HepG2 (cell line): ENCODE measurements at places on chromosomes 7 and 10.

DNA sequence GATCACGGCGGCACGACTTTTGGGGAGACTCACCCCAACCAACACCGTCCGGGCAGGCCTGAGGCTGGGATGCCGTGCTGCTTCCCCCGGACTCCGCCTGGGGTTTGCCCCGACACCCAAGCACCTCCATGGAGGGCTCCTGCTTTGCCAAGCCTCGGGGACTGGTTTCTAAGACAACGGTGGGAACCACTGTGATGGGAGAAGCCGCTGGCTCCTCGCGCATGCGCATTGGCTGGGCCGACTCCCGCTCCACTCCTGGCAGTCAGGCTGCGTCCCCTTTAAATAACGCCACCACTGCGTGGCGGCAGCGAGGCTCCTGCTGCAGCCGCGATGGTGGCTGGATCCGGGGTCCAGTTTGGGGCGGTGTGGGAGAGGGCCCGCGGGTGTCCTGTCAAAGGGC lies 201.0 kb downstream of the ZNF716 start:
- no peak for DNase-seq

DNA sequence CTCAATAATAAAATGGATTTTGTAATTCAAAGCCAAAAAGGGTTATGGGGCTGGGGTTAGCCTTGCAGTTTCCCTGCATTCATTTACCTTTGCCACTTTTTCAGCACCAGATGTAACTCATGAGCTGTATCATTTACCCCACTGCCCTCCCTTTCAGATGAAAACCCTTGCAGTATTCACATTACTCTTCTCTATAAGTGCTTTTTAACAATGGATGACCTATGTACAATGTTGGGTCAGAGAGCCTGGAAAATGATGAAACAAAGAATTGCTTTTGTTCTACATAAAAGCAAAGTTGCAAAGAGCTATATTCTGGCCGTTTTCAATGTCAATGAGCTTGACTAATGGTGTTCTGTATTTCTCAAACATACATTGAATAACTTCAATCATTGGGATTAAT lies 189.7 kb downstream of the TMEM26 start:
- DNase-seq: no peak

GRCh38 chr10:126491476-126491875 lies 103.2 kb upstream of the ADAM12 start:
- no peak for DNase-seq

- no peak for DNase-seq
Measured at GRCh38 chr7:120785095-120785494, 72.8 kb downstream of the TSPAN12 start.

GRCh38 chr7:27665531-27665930 lies 2.8 kb upstream of the HIBADH start:
- no peak for DNase-seq

GRCh38 chr7:30790356-30790755 lies 19.1 kb downstream of the MINDY4 start:
- DNase-seq: no peak

DNA sequence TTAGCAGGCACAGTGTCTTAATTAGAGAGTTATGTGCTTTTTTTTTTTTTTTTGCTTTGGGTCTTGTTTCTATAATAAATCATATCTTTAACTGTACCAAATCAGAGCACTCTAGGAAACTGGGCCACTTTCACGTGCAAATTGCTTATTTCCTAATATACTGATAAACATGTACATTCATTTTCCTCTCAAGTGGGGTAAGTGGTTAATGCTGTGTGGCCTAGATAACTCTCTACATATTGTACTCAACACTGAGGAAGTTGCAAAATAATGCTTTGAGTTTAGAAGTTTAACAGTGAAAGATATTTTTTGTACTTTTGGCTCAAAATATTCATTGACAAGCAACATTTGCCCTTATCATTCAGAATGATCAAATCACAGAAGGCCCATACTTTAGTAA lies 115.9 kb upstream of the IFRD1 start:
- DNase-seq: no peak

DNA sequence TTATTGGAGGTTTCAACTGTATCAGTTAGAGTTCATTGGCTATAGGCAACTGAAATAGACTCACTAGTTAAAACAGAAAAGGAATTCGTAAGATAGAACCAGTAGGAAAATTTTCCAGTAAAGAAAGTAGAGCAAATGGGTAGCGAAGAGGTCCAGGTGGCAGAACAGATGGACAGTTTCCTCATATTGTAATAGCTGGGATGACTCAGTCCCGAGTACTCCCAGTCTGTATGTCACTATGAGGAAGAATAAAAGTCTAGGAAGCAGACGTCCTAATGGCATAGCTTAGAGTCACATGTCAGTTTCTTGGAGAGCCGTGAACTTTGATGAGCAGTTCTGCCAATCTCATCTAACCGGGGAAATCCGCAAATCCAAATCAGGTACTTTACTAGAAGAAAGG lies 95.3 kb downstream of the RNF32 start:
- no peak for DNase-seq

DNA sequence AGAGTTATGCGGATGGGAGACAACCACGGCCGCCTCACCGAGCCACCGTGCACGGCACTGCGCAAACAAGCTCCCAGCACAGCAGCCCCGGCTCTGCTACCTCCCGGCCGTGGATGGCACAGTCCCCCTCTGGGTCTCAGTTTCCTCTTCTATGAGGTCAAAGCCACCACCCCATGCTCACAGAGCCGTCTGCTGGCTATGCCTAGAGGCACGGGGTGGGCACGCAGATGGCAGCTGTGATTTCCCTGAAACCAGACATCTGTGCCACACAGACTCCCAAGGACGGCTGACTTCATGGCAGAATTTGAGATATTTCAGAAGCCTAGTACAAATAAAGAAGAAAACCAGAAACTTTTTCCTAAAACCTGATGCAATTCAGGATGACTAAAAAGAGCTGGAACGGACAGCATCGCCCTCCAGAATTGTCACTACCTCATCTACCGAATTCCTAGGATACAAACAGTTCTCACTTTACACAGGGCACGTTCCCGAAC lies 73.2 kb downstream of the AMZ1 start:
- no peak for DNase-seq

DNA sequence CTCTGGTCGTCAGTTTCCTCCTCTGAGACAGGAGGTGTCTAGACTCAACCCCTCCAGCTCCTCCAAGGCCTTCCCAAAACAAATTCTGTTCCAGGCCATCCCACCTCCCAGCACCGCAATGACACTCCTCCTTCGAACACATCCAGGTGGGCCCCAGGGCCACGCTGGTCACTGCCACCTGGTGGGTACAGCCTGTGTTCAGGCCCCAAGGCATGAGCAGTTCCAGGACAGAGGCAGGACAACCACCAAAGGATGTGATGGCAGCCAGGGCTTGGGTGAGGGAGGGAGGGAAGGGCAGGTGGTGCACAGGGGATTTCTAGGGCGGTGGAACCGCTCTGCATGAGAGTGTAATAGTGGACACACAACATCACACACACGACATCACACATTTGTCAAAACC lies 76.5 kb downstream of the PRKAG2 start:
- DNase-seq: no peak

DNA sequence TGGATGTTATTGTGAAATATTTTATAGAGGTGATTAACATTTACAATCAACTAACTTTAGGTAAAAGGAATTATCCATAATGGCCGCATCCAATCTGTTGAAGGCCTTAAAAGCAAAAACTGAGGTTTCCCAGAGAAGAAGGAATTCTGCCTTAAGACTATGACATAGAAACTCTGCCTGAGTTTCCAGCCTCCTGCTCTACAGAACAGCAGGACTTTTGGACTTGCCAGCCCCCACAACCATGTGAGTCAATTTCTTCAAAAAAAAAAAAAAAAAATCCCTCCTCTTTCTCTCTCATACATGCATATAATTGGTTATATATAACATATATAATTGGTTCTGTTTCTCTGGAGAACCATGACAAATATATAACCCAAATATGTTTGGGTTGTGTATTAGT lies 15.4 kb downstream of the SLC25A28 start:
- no peak for DNase-seq

DNA sequence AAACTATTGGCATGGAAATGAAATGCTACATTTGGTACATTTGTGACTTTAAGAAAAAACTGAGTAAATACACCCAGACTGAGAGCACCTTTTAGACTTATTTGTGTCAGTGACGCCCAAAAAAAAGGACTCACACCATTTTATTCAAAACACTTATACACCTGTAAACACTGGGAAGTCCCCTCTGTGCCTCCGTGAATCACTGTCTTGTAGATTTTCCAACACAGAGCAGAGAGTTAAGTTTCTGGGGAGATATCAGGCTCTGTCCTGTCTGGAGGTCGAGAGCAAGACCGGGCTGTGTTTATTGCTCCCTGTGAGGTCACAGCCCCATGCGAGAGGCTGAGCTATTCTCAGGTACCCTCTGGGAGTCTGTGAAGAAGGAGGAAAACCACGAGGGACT lies 60.7 kb upstream of the TM9SF3 start:
- no peak for DNase-seq

- no peak for DNase-seq
Measured at GRCh38 chr7:132465516-132465915, 110.8 kb downstream of the PLXNA4 start.

DNA sequence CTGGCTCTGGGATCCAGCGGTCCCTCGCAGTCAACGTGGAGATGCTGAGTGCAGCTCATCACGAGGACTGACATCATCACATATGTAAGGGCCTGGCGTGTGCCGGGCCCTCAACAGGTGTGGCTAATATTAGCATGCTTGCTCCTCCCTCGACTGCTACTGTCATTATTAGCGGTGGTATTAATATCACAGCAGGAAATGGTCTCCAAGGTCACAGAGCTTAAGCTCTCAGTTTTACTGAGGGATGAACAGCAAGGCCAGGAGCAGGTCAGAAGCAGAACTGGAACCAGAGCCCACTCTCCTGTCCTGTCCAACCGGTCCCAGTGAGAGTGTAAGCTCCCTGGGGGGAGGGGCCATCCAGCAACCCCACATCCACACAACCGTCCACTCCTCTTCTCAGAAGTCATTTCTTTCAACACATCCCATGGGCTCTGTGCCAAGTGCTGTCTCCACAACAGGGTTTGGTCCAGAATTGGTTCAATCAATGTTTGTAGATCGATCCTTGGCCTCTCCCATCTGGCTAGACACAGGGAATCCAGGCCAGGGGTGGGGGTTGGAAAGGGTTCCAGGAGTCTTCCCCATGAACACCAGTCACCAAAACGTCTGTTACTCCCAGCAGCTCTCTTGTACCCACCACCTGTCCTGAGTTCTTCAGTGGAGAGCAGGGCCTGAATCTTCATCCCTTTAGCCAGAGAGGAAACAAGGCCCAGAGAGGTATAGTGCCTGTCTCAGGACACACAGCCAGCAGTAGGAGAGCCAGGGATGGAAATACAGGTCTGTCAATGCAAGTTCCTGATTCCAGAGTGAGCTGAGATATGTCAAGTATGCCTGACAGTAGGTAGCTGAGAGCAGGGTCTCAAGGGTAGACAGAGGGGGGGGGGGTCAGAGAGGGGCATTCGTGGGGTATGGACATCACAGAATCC lies 45.3 kb upstream of the ZMIZ1 start:
- no peak for DNase-seq

- no peak for DNase-seq
Measured at GRCh38 chr7:27739301-27739908, 557 bp upstream of the TAX1BP1 start.

DNA sequence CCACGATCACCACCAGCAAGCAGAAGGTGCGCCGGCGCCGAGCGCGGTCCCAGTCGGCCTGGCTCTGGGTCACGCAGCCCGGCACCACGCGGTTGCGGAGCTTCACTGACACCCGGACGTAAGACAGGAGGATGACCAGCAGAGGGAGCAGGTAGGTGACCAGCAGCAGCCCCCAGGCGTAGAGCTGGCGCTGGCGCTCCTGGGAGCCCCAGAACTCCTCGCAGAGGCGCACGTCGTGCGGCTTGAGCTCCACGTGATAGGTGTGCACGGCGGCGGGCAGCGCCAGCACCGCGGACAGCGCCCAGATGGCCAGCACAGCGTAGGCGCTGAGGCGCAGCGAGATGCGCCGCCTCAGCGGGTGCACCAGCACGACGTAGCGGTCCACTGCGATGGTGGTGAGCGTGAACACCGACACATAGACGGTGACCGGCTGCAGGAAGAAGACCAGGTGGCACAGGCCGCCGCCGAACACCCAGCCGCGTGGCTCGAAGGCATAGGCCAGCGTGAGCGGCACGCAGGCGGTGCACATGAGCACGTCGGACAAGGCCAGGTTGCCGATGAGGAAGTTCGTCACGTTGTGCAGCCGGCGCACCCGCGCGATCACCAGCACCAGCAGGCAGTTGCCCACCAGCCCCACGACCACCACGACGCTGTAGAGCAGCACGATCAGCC lies 920 bp downstream of the PRLHR start:
- no peak for DNase-seq

- no peak for DNase-seq
Measured at GRCh38 chr7:99235925-99236324, 28.0 kb upstream of the KPNA7 start.

DNA sequence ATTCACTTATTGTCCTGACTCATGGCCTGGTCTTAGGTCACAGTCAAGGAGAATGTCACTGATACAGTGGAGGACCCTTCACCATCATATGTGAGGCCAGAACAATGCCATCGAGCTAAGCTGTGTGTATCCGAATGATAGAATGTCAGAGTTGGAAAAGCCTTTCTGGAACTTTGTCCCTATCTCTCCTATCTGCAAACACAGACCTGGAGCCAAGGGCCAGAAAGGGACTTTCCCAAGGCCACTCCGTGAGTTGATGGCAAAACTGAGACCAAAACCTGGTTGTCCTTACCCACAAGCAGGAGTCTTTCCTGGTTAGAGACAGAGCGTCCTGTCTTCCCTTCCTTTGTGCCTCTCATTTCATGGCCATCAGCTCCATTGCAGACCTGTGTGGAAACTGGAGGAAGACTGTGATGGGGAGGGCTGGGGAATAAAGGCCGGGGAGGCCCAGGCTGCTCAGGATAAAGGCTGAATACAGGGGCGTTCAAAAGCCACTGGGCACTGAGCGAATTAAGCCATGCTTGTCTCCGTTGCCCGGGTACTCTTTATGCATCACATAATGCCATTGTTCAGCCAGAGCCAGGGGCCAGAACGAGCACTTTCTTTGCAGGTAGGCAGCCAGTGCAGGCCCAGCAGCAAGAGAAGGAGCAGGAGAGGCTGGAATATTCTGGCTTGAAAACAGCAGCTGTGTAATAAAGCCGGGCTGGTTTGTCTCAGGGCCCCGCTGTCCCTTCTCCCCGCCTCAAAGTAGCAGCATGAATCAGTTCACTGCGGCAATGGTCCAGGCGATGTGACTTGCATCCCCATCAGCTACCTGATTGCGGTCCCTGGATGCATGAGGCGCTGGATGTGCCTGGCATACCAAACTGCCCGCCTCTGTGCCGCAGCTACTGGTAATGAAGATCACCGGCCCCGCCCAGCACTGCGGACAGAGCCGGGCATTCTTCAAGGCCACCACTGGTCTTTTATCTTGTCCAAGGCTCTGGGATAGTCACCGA lies 143.0 kb downstream of the RPS24 start:
- peak; percentile 15 for DNase-seq
